ENCODE measurements at places on chromosomes 11 and 22.

DNA sequence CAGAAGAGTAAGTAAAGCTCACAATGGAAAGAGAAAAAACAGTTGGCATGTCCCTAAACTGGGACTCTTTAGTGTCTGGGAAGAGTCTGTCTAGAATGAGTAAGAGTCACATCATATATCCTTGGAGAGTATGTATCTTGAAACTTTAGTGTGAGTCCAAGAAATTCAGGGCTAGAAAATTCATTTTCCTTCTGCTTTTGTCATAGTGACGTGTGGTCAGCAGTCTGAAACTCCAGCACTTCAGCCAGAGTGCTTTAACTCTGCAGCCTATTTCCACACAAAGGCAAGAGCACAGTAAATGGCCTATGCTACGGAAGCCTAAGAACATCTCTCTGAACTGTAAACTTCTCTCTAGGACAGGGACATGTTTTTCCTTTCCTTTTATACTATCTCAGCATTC, 174.1 kb downstream of the FAM181B start:
- DNase-seq = no peak

DNA sequence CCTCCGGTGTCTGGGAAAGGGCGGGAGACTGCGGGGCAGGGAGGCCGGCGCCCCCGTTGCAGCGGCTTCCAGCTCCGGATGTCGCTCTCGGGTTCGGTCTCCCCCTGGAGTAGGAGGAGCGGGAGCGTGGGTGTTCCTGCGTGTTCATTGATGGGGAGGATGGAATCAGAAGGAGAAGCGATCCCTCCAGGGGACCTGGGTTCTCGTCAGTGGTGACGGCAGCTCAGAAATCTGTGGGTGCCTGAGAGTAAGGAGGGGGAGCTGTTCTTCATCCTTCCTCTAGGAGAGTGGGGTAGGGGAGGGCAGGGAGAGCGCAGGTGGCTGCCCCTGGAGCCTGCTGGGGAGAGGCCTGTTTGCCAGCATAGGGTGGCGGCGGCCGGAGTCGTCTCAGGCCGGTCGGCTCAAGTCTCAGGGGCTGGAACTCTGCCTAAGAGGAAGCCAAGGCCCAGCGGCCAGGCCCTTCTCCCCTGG, 1.1 kb downstream of the UBASH3B start:
- DNase-seq = peak; percentile 92

GRCh38 chr11:126510621-126511370, 155.3 kb downstream of the ST3GAL4 start:
- DNase-seq = no peak

GRCh38 chr11:5600374-5600851, 4.0 kb downstream of the TRIM6 start:
- DNase-seq = no peak

DNA sequence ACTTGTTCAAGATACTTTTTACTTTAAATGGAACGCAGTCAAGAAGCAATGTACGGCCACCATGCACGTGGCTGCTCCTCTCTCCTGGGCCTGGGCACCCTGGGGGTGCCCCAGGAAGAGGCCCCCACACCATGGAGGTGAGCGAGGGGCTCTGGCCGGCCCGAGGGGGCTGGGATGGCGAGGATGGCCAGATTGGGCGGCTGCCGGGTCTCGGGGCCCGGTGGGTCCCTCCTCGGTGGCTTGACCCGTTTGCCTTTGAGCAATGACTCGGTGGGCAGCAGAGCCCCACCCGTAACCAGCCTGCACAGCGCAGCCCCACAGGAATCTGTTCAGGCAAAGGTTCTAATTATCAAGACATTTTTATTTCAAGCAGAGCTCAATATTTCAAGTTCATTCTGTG, 167.4 kb downstream of the BRD1 start:
- DNase-seq = no peak

DNA sequence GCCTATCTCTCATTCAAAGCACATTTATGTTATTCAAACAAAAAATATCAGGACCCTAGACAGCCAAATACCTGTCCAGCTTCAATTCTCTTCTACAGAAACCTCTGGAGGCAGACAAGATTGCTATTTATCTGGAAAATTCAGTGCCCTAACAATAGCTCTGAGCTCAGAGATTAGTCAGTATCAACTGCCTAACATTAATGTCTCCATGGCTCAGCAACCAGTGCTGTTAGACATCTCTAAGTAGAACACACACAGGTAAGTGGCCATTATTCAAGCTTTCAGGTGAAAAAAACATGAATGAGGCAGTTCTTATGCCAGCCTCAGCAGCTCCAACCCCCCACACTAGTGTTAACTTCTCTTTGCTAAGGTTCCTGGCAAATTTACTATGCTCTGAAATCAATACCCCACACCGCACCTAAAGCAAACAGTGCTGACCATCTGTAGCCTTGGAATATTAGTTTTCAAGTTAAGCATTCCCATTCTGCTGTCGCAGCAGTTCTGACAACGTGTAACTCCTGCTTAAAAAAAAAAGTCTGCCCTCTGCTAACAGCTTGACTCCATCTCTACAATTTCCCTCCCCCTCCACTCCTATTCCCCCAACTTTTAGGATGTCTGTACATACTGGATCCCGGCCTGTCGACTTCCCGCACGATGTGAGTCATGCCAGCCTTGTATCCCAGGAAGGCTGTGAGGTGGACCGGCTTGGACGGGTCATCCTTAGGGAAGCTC, 1.5 kb downstream of the RPL3 start:
- DNase-seq = no peak

DNA sequence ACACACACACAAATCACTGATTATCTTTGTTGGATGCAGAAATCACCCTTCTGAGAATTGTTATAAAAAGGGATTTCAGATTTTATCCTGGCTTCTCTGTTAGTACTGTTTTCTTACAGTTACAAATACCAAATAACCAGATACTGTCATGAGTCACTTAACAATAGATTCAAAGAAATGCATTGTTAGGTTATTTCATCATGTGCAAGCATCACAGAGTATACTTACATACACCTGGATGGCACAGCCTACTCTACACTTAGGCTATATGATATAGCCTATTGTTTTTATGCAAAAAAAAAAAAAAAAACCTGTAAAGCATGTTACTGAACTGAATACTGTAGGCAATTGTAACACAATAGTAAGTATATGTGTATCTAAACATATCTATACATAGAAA, 319.2 kb upstream of the ARHGAP42 start:
- no peak for DNase-seq

- no peak for DNase-seq
Measured at GRCh38 chr11:79258576-79258975, 182.3 kb downstream of the TENM4 start.

DNA sequence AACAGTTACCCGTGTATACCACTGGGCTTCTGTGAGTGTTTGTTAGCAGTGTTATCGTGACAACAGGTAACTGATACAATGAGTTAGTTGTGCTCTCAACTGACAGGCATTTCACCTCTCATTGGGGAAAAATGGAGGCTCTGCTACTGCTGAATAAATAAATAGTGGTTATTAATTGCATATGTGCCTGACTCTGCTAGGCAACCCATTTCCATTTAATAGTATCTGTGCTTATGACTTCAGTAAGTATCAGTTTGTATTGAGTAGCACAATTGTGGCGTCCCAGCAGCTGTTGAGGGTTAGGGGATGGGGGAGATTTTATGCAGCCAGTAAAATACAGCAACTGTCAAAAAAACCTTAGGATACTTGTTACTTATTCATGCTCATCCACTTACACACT, 123.4 kb upstream of the SEZ6L start:
- no peak for DNase-seq

GRCh38 chr11:68007498-68008380, 2.4 kb upstream of the ALDH3B1 start:
- no peak for DNase-seq

DNA sequence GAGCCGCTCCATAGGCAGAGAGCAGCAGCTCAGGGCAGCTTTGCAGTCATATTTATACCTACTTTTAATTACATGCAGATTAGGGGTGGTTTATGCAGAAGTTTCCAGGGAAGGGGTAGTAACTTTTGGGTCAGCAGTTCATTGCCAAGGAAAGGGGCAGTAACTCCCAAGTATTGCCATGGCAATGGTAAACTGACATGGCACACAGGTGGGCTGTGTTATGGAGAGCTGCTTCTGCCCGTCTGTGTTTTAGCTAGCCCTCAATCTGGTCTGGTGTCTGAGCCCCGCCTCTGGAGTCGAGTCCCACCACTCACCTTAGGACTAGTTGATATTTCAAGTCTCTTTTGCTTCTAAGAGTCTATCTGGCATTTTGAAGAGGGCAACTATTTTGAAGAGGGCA, 12.2 kb upstream of the ZBTB16 start:
- DNase-seq = no peak
